ENCODE measurements at places on chromosomes 1 and 21. TPM values are rescaled to one million over a fixed set of nuclear protein-coding genes. Genes with fewer than 3 reads are reported as not detected.

Gene RXRG
- polyA plus RNA-seq: 1.4 TPM

Gene NTMT2
- polyA plus RNA-seq: not detected

Gene KIAA1614
- polyA plus RNA-seq: 7.6 TPM

- no peak for DNase-seq
These were observed 114.8 kb downstream of the MAB21L3 start for GRCh38 chr1:116226017-116226416.

DNA sequence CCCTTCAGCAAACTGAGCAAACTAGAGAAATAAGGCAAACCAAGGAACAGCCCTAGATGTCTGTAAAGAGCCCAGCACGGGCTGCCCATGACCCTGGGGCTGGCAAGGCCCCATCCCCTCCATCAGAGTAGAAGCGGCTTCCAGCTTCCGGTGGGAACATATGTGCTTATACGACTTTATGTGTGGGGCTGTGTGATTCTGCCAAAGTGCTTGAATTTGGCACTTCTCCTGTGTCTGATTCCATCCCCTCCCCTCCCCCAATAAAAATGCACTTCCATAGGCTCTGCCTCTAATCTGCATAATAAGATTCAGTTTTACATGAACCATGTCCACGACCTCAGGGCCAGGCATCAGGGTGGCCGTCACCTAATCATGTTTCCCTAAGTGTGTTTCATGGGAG, 236.6 kb downstream of the DSCAM start:
- no peak for DNase-seq

DNA sequence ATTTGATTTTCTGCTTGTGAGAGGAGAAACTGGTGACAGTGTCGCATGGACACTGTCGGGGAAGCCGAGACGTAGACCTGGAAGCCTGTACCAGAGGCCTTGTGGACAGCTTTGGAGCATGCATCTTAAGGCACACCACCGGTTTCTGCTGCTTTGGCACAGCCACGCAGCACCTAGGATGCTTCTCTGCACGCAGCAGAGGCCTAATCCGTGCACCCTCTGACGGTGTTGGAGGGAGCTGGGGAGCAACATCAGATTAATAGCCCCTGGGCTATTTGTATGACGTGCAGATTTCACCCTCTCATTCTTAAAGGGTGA, 30.3 kb downstream of the TEX35 start:
- DNase-seq: no peak

DNA sequence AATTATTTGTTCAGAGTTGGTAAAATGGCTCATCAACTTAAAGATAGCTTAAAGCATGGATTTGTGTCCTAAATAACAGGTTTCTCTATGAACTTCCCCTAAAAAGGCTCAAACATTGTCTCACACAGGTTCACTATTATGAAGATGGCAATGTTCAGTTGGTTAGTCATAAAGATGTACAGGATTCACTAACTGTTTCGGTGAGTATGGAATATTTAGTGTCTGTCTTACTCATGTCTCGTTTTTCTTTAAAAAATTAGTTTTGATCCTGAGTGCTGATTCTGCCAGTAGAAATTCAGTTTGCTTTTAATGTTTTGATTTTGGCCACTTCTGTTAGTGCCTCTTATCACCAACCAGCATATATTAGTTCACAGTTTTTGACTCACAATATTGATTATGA, 7.5 kb upstream of the MOV10 start:
- DNase-seq: no peak

- DNase-seq: no peak
These were observed 31.4 kb upstream of the BCL9 start for GRCh38 chr1:147509786-147510395.

DNA sequence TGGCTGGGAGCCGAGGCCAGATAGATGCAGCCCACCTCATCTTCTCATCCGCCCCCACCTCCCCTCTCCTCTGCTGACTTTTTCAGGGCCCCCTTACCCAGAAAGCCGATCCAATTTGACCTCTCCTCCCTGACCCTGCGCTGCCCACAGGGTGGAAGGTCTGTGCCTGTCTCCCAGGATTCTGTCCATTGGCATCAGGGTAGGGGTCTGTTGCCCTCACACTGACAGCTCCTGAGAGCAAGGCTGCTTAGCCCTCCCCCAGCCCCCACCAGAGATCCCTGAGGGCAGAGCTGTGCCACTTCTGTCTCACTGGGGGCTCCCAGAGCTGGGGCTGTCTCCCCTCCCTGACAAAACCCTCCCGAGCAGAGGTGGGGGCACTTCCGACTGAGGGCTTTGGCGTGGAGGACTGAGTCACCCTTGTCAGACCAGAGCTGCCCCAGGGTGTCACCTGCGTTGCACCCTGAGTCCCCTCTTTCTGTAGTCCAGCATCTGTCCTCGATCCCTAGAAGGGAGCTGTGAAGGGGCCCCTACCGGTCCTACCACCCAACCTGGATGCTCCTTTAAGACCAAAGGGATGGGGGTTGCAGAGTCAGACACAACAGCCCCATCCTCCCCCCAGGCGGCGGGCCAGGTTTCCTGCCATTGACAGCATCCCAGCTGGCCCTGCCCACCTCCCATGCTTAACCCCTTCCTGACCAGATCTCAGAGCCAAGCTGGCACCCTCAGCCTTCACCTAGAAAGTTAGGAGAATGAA, 2.4 kb upstream of the FAM110D start:
- DNase-seq: no peak

DNA sequence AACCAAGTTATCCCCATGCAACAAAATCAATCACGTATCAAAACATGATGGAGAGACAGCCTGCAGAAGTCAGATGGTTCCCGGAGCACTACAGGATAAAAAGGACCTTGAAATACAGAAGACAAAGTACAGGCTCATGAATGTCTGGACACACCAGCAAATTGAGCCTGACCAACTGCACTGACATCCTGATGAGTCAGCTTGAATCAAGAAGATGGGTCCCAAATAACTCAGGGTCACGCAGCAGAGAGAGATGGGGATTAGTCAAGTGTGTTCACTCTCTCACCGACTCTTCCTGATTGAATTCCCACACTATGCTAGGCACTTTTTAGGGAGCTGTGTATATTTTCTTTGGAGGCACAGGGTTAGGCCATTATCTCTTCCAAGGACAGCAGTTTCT, 71.1 kb upstream of the DIRAS3 start:
- DNase-seq: no peak

GRCh38 chr1:215749414-215749813, 182.3 kb downstream of the KCTD3 start:
- DNase-seq: no peak
